ENCODE measurements at places on chromosomes 5 and 9.

- peak; percentile 51 for DNase-seq
Observed at GRCh38 chr9:16090907-16091629, 538.2 kb downstream of the CCDC171 start.

DNA sequence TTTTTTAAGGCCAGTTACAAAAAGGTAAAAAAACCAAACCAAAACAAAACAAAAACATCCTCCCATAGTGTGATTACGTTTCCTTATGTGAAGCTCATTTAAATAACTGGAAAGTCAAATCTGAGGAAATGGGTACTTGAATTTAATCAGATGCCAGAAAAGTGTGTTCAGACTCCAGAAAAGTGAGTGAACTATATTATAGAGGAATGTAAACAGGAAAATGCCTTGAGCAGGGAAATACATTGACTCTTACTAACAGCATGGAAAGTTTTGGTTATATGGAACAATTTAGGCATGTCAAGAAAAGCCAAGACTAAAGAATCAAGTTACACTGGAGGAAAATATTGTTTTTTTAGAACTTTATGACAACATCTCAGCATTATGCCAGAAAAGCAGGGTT is 37.8 kb upstream of the RNF20 start:
- peak; percentile 75 for DNase-seq

DNA sequence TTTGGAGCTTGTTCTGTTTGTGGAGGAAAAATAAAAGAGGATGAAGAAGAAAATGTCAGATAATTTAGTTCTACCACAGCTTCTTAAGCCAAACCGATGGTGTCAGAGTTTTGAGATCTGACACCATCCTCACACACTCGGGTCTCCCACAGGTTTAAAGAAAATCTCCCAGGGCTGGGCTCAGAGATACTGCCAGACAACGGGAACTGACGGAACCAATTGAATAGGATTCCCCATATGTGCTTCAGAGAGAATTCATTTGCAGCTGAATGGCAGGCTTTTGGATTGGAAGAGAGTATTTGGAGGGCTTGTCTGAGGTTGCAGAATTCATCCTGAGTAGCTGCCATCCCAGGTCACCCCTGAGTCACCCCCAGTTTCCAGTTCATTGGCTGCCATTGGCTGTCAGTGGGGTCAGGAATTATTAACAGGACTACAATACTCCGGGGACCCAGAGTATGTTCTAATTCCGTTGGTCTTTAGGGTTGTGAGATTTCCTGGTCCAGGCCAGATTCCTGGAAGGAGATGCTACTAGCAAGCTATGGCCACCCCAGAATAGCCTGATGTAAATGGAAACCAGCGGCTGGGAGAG is 131.3 kb downstream of the PDZD2 start:
- DNase-seq, result no peak

GRCh38 chr5:63125862-63126261 is 547.2 kb downstream of the LRRC70 start:
- DNase-seq, result peak; percentile 7

GRCh38 chr5:39379693-39380092 is 15.4 kb upstream of the C9 start:
- DNase-seq, result no peak

DNA sequence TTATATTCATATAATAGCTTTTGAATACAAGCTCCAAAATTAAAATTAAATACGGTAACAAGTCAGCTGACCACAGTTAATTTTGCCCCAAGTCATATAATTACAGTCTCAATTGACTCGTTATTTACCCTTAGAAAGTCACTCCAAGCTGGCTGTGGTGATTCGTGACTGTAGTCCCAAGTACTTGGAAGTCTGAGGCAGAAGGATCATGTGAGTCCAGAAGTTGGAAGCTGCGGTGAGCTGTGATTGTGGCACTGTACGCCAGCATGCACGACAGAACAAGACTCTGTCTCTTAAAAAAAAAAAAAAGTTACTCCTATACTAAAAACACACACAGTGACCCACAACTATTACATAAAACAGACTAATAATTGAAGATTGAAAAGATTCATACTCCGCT is 31.6 kb upstream of the DTWD2 start:
- no peak for DNase-seq

DNA sequence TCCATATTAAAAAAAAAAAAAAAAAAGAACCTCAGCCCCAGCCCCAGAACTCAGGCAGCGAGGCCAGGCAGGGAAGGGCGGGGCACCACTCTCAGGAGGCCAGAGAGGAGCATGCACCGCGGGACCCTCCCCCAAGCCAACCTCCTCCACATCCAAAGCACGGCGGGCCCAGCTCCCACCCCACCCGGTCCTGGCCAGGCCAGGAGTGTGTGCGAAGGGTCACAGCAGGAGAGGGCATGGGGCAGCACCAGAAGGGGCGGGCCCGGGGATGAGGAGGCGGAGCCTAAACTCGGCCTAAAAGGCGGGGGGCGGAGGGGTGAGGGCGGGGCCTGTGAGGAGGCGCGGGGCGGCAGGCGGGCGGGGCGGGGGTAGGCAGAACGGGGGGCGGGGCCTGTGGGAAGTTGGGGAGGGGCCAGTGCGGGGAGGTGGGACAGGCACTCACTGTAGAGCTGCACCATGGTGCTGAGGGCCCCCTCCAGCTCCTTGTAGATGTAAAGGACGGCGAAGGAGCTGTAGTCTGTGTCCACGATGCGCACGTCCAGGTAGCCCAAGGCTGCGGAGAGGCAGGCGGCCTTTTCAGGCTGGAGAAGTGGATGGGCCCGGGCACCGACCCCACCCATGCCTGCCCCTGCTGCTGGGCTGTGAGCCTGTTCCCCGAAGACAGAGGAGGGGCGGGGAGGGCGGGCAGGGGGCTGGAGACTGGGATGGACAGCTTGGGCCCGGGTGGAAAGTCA is 1.2 kb downstream of the LCN15 start:
- DNase-seq, result peak; percentile 21

GRCh38 chr5:173065155-173065554 is 9.0 kb downstream of the CREBRF start:
- DNase-seq, result no peak

- peak; percentile 55 for DNase-seq
Observed at GRCh38 chr5:35815089-35815936, 41.4 kb upstream of the IL7R start.

- peak; percentile 91 for DNase-seq
Observed at GRCh38 chr5:139658928-139659667, 10.9 kb downstream of the CXXC5 start.

Measured in EH (cell line).